Inflammatory macrophage treated with lipopolysaccharide for 1 hour (primary cell): ENCODE measurements at places on chromosomes 2 and 18.

DNA sequence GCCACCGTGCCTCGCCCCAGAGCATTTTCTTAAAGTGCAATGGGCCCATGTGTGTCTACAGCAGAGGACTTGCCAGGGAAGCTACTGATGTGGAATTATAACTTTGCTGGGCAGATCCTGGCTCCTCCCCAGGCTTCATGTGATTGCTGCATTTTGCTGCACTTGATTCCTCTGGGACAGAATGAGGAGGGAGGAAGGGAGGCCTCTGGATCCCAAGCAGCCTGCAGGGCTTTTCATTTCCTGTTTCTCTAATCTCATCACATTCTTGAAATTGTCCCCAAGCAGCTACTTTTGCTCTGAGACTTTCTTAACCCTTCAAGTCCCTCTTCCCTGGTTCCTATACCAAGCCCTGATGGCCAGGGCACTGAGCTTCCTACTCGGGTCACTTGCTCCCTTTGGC is 134.4 kb upstream of the SEC11C start:
- no peak for DNase-seq

DNA sequence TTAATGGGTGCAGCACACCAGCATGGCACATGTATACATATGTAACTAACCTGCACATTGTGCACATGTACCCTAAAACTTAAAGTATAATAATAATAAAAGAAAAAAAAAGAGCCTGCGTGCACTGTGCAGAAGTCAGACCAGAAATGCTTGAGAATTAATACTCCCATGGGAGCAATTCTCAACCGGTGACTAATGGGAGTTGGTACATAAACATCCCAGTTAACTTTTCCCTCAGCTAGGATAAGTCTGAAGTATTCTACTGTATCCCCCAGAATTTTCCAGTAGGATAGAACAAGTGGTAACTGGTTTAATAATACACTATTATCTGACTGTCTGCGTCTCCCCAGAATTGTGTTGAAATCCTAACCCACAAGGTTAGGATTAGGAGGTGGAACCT is 113.6 kb upstream of the COL5A2 start:
- DNase-seq = no peak

DNA sequence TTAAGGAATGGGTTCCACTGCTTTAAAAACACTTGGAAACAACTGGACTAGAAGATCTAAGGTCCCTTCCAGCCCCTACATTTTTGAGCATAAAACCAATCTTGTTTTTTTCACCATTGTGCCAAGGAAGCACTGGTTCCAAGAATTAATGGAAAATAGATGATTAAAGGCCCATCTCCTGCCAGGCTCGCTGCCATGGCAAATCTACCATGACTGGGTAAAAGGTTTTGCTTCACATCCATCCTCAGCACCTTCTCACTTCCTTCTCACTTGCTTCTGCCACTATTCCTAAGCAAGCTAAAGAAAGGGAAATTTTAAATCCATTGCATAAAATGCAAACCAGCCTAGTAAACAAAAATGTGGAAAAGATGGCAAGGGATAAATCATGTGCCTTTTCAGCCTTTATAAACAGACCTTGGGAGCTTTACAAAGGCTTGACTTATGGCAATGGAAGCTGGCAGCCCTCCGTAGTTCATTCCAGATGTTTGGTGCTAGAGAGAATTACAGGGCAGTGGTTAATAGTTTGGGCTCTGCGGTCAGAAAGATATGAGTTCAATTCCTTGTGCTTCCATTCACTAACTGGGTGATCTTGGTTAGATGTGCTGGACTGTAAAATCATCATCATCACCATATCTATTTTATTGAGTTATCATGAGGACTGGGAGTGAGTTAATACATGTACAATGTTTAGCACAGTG is 27.0 kb upstream of the ST3GAL5 start:
- DNase-seq = no peak

- DNase-seq = no peak
Observed at GRCh38 chr2:178998539-178998938, 51.4 kb downstream of the CCDC141 start.

DNA sequence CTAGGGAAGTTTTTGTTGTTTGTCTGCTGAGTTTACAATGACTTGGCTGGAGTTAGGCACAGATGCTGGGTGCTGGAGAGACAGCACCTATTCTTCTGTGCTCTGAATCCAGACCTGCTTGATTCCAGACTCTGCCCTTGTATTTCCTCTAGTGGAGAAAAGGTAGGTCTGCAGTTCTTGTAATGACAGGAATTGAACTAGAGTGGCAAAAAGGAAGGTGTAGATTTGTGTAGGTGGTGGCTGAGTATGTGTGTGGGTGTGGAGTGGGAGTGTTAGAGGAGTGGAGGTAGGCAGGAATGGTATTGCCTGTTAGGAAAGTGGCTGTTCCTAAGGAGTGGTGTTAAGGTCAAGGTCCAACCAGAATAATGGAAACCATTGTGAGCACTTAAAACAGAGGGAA is 71.9 kb upstream of the LYPD6 start:
- DNase-seq = no peak

- DNase-seq = no peak
Observed at GRCh38 chr2:201532686-201533304, 81.3 kb downstream of the STRADB start.

DNA sequence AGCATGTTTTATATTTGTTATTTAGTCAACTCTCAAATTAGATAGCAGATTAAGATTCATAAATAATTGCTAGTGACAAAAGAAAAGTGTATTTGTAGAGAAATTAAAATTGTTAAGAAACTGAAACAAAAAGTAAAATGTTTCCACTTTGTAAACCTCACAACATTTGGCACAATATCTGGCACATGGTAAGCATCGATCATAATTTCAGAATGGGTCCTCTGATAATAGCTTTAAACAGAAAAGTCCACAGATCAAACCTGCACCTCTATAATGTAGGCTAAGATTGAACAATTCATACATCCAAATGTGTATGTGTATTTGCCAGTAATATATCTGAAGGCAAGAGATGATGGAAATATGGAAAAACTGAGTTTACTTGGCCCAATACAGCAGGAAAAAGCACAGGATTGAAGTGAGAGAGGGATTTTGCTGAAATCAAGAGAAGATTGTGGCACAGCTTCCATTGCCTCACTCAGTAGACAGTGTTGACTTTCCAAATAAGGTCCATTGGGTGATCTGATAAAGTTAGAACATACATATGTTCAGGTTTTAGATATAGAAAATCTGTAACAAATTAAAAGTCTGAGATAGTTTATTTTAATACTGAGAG is 39.4 kb downstream of the COBLL1 start:
- DNase-seq = no peak

- DNase-seq = no peak
Observed at GRCh38 chr2:36489281-36489680, 108.7 kb downstream of the FEZ2 start.

DNA sequence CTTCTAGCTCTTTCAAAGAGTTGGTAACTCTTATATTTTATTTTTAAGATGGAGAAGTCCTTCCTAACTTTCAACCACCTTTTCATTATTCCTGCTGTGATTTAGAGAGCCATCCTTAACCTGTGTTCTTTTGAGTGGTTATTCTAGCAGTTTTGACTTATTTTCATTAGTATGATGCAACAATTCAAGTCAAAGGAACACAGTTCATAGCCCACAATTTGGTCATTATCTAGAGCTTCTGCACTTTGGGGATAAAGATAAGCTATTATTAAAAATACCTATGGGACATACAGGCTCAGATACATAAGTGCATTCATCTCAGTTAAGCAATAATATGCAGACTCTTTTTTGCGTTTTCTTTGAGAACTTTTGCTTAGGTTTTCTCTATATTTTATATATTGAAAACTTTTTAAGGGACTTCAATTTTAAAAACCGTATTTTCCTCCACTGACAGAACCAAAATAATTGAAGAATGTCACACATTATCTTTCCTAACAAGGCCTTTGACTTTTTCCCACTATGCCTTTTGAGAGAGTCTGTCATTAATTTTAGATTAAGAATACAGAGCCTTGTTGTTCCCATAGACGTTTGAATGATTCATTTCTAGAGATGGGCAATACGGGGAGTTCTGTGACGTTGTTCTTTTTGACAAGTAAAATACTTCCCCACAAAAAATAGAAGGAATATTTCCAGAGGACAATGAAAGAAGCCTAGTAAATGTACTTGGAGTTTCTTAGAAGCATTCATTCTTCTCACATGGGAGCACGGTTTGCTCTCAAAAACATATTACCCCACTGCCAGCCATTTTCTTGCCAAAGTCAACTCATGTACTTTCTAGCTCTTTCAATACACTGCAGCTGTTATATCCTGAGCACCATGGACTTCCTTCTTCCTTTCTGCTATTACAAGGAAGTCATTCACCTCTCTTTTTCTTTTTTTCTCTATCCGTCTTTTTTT is 42.9 kb upstream of the RASGRP3 start:
- DNase-seq = no peak

DNA sequence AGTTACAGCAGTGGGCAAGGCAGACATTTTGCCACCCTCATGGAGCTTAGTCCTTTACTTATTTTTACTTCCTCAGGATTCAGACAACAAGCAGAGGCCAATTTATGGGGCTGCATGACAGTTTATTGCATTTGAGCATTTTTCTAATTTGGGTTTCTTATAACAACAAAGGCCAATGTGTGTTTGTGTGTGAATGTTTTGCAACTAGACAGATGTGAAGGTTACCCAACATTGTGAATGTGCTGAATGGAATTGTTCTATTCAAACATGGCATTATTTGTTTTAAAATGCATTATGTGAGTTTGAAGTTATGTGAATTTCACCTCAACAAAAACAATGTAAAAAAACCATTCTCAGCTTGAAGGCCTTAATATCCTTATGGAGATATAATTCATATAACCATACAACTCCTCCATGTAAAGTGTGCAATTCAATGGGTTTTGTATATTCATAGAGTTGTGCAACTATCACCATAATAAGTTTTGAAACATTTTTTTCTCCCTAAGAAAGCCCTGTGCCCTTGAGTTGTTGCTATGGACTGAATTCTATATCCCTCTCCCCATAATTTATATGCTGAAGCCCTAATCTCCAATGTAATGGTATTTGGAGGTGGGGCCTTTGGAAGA is 57.3 kb downstream of the CCDC195 start:
- DNase-seq = no peak

GRCh38 chr2:48190230-48190629 is 283.9 kb upstream of the FBXO11 start:
- peak; percentile 50 for DNase-seq

DNA sequence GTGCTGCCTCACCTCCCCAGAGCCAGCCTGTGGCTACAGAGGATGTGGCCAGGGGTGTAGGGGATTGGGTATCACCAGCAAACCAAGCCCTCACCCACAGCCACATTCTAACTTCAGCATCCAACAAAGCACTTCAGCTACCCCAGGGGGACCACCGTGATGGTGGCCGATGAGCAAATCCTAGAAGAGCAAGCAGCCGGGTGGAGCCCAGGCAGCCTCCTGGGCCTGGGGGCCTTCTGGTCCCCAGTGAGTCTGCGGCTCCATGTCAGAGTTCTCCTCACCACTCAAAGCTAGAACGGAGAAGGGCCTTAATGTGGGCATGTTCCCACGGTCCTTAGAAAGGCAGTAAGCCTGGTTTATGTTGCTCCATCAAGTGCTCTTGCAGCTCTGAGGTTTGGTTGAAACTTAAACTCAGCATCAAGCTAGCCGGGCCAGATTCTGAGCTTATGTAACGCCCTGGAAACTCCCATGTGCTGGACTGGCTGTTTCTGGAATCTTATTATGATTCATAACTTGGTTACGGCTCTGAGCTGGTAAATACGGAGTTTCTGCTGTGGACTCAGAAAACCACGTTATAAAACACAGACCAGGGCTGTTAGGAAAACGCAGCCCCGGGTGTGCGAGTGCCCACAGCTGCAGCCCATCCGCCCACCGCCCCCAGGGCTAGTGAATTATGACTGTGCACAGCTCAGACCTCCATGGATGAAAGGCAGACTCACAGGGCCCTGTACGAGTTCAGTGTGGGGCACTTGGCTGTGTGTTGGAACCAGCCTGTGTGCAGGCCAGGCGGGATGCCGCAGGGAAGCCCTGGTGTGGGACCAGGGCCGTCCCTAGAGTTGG is 99.8 kb downstream of the SEPTIN10 start:
- DNase-seq = peak; percentile 37

DNA sequence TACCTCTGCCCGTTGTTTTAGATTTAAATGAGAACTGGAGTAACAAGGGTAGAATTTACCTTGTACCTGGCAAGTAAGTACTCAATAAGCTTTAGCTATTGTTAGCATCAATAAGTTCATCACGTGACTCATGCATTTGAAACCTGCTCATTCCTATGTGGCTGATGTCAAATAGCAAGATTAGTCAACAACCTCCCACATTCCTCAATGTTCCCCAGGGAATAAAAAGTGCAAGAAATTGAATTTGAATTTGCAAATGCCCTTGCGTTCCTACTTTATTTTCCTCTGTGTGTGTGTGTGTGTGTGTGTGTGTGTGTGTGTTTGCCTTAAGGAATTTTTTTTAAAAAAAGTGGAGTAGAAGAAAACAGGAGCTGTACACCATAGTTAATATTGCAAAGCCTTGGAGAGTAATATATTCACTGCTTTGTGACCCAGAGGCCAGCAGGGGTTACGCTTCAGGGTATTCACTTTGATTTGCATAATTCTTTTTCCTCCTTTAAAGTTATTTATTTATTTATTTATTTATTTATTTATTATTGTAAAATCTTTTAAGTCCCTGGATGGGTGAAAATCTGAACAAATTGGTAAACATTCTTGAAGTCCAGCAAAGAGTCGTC is 43.9 kb upstream of the DNAH7 start:
- no peak for DNase-seq

DNA sequence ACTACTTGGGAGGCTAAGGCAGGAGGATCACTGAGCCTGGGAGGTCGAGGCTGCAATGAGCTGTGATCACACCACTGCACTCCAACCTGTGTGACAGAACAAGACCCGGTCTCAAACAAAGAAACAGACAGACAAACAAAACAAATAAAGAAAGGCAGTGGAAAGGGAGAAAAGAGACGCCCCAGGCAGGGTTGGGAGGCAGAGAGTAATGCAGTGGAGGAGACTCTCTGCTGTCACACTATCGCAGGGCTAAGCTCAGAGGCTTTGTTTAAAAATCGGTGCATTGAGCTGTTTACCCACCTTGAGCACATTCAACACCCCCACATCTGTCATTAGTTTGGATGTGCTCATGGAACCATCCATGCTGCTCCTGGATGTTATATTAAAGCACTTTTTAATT is 84.2 kb upstream of the RMP24 start:
- DNase-seq = no peak

- peak; percentile 85 for DNase-seq
Observed at GRCh38 chr18:10499230-10499629, 26.6 kb upstream of the NAPG start.

DNA sequence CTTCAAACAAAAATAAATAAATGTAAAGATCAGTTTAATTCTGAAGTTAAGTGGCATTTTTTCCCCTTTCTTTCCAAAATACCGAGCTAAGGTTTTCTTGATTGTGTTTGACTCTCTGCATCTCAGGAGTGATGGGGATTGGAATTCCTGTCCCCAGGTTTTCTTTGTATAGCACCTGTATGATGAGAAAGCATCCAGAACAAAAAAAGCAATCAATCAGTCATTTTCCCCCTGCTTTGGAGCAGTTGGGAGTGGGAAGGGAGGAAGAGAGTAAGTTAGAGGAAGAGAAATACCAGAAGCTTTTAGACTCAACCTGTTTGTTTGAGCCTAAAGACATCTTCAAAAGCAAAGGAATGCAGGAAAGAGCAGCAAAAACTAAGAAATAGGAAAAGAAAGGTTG is 88.5 kb downstream of the RIF1 start:
- DNase-seq = no peak
